ENCODE measurements at places on chromosomes 1 and 21.
A peak's percentile ranks its signal among the peaks of the same experiment; 100 is the strongest.

- no peak for DNase-seq
Observed at GRCh38 chr1:36889478-36890226, 144.7 kb downstream of the GRIK3 start.

DNA sequence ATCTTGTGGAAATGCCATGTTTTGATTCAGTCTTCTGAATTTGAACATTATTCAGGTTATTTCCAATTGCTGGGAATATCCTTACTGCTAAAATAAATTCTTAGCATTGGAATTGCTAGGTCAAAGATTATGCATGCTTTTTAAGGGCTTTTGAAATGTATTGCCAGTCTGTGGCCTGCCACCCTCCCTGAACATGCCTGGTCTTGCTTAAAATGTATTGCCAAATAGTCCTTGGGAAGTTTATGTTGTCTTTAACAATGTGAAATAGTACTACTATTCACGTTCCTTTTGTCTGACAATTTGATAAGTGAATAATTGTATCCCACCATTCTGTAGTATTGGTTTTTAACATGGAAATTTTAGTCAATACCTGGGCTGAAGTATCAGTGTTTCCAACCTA lies 13.6 kb downstream of the TARDBP start:
- no peak for DNase-seq

DNA sequence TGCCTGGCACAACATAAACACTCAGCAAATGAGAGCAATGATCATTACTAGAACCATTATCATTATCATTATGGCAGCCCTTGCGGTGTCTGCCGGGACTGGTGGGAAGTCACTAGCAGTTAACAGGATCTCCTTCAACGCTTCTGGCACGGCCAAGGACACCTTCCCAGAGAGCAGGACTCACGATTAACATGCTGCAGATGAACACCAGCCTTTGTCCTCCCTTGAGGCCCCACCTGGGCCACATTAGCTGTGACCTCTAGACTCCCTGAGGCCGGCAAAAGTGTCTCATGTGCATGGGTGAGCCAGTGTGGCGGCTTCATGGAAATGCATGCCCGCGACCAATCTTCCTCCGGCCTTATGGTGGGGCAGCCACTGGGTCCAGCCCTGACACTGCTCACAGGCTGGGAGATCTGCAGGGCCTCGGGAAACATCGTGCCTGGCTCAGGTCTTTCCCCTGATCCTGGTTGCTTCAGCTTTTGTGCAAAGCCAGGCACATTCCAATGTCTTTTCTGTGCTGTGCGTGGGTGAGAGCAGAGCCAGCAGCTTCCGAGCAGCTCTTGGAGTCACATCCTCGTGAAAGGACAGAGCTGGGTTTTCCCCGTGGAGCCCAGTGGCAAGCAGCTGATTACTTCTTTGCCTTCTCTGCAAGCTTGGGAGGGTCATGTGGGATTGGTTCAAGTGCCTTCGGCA lies 107.3 kb downstream of the HMGB4 start:
- peak; percentile 27 for DNase-seq

GRCh38 chr21:43268086-43268803 lies 99.4 kb downstream of the CRYAA start:
- no peak for DNase-seq

- DNase-seq: no peak
Observed at GRCh38 chr1:217315346-217315745, 315.5 kb downstream of the GPATCH2 start.

- no peak for DNase-seq
Observed at GRCh38 chr21:35284199-35284598, 235.1 kb upstream of the RUNX1 start.

- no peak for DNase-seq
Observed at GRCh38 chr1:40266786-40267535, 8.9 kb downstream of the ZMPSTE24 start.

- no peak for DNase-seq
Observed at GRCh38 chr1:228833911-228834688, 98.8 kb downstream of the RHOU start.

DNA sequence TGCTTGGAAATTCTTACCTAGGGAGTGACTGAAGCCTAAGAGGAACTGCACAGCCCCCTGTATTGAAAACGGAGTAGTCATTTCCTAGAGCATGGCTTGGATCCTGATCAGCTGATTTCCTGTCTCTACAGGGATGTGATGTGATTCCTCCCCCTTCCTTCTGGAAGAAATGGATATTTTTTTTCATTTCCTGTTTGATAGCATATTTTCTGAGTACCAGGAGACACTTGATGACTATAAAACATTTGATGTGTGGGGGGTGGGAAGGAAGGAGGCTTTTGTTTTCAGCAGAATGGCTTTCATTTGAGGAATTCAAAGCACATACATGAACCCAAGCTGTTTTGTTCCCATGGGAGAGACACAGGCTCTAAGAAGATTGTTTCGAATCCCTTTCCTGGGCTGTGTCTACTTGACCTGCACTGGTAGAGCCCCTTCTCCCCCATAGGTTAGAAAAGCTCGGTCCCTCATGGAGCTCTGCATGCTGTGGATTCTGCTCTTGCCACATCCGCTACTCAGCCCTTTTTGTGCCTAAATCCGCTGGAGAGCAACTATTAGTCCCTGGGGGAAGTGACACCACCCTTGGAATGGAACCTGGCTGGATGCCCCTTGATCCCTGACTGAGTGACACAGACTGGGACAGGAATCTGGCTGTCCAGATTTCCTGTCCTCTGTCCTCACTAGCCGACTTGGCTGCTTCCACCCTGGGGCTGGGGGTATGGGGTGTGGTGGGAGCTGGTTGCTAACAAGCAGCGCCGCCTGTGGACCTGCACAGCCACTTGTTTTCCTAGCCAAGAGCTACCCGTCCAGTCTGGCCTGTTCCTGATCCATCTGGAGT lies 71.8 kb upstream of the MACF1 start:
- DNase-seq: no peak

DNA sequence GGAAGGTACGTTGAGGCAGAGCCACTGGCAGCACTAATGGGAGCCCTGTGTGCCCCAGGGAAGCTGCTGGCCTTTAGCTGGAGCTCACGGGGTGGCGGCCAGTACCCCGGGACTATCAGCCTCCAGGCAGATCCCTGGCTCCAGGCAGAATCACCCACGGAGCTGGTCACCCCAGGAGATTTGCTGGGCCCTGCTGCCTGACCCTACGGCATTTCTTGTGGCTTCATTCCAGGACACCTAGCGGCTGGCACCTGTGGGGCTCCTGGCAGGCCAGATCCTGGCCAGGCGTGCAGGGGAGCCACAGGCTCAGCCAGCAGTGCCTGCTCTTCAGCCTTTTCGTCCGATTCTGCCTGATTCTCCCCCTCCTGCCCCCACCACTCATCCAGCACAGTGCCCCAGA lies 7.1 kb downstream of the PADI1 start:
- DNase-seq: no peak

DNA sequence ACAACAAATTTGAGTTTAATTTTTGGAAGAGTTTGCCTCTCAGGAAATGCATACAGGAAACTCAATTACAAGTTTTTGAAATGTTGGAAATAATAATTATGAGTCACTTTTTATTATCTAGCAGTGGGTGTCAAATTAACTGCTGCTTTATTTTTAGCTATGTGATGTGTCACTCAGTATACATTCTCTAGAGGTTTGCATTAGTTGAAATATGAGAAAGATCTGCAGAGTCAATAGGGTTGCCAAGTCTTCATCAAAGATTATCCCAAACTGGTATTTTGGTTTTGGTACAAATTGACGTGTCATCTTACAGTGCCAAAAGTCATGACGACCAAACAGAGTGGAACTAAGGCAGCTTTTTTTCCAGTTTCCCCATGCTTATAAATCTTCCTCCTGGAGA lies 54.3 kb upstream of the DIPK1A start:
- DNase-seq: no peak

DNA sequence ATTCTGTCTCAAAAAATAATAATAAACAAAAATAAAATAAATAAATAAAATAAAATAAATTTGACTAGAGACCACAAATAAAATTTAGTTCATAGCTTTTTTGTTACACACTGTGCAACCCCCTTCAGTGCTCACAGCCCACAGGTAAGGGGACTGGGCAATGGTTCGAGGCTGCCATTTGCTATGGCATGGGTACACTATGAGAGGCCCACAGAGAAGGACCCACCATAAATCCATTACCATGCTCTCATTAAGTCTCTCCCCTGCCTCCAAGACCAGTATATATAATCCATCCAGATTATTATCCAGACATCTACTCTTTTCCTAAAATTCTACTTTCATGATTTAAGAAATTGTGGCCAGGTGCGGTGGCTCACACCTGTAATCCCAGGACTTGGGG lies 8.7 kb upstream of the RIT1 start:
- no peak for DNase-seq

DNA sequence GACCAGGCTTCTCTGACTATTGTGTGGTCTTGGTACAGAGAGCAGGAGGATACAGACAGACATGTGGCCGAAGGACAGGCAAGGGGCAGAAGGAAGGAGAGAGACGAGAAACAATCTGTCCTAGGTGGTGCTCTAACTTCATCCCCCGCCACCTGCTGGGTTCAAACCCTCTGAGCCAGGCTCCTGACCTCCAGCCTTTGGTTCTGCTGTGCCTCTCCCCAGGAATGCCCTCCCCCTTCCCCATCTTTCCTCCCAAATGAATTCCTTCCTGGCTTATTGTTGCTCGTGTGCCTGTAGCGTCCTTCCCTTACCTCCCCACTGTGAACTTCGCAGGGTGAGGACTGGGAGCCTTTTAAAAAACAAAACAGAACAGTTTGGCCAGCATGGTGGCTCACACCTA lies 5.4 kb downstream of the TCEA3 start:
- no peak for DNase-seq

DNA sequence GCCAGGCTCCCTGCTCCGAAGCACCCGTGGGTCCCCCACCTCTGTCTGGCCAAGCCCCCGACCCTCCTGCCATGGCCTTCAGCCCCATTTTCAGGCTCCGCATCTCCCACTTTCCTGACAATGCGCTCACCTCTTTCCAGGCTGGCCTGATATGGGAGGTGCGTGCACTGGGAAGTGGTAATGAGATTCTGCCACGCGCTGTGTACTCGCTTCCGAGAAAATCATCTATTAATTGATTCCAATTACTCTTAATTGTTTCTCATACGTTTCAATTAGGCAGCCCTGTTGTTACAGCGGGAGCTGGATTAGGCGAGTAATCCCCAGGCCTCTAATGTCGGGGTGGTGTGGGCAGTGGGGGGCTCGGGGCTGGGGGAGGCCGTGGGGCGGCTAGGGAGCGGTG lies 122.4 kb upstream of the ARHGEF16 start:
- no peak for DNase-seq
